ENCODE measurements at places on chromosomes 12 and 14.

DNA sequence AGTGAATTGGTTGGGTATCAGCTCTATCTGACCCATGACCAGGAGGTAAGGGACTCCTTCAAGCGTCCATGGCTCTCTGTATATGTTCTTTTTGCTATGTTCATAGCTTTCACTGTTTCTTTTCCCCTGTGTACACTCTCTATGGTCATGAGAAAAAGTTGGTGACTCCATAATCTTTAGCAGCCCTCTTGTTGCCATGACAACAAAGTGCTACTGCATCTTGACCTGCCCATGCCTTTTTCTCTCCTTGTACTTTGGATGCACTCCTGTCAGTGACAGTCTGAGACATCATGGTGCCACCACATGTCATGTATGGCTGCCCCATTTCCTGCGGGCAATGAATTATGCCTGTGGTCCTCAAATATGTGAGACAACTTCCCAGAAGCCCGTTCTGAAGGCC is 280.2 kb downstream of the TMEM121 start:
- no peak for DNase-seq

- no peak for DNase-seq
Observed at GRCh38 chr12:109767456-109767855, 53.8 kb downstream of the FAM222A start.

GRCh38 chr12:24798335-24798734 is 150.6 kb downstream of the BCAT1 start:
- peak; percentile 72 for DNase-seq

- DNase-seq = no peak
Observed at GRCh38 chr12:106747973-106748436, 26.5 kb upstream of the RIC8B start.

DNA sequence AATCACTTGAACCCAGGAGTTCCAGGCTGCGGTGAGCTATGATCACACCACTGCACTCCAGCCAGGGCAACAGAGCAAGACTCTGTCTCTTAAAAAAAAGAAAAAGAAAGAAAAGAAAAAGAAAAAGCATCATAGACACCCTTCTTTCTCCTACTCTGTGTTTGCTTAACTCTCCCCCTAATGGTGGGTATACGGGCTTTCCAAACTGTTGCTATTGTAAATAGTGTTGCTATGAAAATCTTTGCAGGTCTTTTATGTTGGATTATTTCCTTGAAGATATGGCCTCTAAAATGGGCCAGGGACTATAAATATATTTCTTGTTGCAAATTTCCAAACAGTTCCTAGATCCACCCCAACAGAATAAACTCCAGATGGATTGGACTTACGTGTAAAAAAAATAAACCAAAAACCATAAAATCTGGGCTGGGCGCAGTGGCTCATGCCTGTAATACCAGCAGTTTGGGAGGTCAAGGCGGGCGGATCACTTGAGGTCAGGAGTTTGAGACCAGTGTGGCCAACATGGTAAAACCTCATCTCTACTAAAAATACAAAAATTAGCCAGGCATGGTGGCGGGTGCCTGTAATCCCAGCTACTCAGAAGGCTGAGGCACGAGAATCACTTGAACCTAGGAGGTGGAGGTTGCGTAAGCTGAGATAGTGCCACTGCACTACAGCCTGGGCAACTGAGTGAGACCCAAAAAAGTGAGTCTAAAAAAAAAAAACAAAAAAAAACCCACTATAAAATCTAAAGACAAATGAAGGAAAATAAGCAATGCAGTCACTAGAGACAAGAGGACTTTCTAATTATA is 25.9 kb downstream of the NFKBIA start:
- no peak for DNase-seq

DNA sequence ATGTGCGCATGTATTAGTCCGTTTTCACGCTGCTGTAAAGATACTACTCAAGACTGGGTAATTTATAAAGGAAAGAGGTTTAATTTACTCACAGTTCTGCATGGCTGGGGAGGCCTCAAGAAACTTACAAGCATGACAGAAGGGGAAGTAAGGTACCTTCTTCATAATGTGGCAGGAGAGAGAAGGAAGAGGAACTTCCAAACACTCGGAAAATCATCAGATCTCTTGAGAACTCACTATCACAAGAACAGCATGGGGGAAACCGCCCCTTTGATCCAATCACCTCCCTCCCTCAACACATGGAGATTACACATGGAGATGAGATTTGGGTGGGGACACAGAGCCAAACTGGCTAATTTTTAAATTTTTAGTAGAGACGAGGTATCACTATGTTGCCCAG is 41.8 kb upstream of the SNX6 start:
- peak; percentile 48 for DNase-seq

- DNase-seq = no peak
Observed at GRCh38 chr12:58359084-58359483, 417.7 kb downstream of the ATP23 start.

DNA sequence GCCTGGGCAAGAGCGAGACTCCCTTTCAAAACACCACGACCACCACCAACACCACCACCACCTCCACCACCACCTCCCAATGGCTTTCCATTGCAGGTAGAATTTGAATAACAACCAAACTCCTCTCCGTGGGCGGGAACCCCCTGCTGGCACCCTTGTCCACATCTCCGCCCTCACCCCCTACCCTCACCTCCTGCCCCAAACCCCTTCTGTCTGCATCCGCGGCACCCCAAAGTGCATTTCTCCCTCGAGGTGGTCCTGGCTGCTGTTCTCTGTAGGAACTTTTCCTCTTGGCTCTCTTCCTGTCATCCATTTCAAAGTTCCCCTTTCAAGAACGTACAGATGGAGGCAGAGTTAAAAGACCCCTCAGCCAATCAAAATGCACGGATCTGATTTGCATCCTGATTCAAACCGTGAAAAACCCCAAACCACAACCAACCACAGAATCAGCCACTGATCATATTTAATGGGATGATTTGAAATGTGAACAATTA is 3.8 kb downstream of the SDSL start:
- DNase-seq = no peak

Data from MV-4-11 (cell line).